CD8-positive, alpha-beta T cell (primary cell): ENCODE measurements at places on chromosomes 12 and 14. TPM values are rescaled to one million over a fixed set of nuclear protein-coding genes. Genes with fewer than 3 reads are reported as not detected.

Gene DLK1
- total RNA-seq, result not detected

Gene CYP46A1
- total RNA-seq, result 0.30 TPM

Gene OR10G3
- not detected for total RNA-seq

Gene CPNE6
- not detected for total RNA-seq

Gene MANSC4
- not detected for total RNA-seq

Gene DNAI7
- total RNA-seq, result 0.16 TPM

Gene KIF26A
- 0.33 TPM for total RNA-seq

Gene SLC7A7
- total RNA-seq, result 0.33 TPM

Gene OTX2
- total RNA-seq, result not detected

Gene MYL2
- total RNA-seq, result not detected

Gene ACRBP
- total RNA-seq, result 1.7 TPM

Gene GDF3
- not detected for total RNA-seq

Gene TCTN1
- 4.7 TPM for total RNA-seq

Gene ADIPOR2
- total RNA-seq, result 19.4 TPM

Gene CSAD
- 28.0 TPM for total RNA-seq

Gene NID2
- total RNA-seq, result not detected

Gene BBOF1
- 2.9 TPM for total RNA-seq

Gene SLCO1B1
- total RNA-seq, result not detected

Gene ZFC3H1
- total RNA-seq, result 118 TPM

Gene FAM186B
- total RNA-seq, result 1.0 TPM

Gene LIN7A
- total RNA-seq, result not detected

Gene ARF6
- 60.9 TPM for total RNA-seq

Gene APOF
- not detected for total RNA-seq

Gene OTUB2
- total RNA-seq, result not detected

Gene IGF1
- not detected for total RNA-seq

Gene VPS37B
- 148 TPM for total RNA-seq

Gene SPATS2
- 5.6 TPM for total RNA-seq

Gene ENDOU
- total RNA-seq, result 0.22 TPM

Gene AKAP6
- total RNA-seq, result 2.4 TPM

Gene IRF9
- total RNA-seq, result 270 TPM

Gene POTEG
- total RNA-seq, result not detected

Gene CCDC177
- not detected for total RNA-seq

Gene SYNJ2BP
- 5.5 TPM for total RNA-seq
